ENCODE measurements at places on chromosomes 12 and 14.

- DNase-seq: no peak
These were observed 42.6 kb downstream of the TRAF3 start for GRCh38 chr14:102819747-102820330.

- no peak for DNase-seq
These were observed 1.9 kb upstream of the KRT79 start for GRCh38 chr12:52836042-52836466.

DNA sequence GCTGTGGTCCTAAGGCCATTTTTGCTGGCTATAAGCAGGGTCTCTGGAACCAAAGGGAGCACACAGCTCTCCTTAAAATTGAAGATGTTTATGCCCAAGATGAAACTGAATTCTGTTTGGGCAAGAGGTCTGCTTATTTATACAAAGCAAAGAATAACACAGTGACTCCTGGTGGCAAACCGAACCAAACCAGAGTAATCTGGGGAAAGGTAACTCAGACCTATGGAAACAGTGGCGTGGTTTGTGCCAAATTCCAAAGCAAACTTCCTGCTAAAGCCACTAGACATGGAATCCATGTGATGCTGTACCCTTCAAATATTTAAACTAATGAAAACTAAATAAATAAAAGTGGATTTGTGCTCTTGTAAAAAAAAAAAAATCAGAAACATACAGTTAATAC is 29.6 kb upstream of the BICDL1 start:
- no peak for DNase-seq

DNA sequence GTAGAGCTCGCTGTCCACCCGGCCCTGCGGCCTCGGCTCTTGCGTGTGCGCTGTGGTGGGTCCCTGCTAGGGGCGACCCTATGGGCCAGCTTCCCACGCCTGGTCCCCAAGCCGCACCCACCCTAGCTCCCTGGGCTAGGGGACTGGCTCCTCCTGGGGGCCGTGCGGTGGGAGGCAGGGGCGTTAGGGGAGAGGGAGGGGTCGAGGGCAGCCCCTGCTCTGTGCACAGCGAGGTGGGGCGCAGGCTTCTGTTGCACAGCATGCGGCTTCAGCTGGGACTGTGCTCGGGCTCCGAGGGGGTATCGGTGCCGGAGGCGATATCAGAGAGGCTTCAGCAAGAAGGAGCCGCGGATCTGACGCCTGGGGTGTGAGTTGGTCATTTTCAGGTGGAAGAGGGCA is 86.1 kb downstream of the ALG10 start:
- DNase-seq: no peak

- DNase-seq: no peak
These were observed 70.1 kb downstream of the ATF7IP start for GRCh38 chr12:14435627-14436026.

- no peak for DNase-seq
These were observed 53.3 kb downstream of the RBM19 start for GRCh38 chr12:113912760-113913329.

GRCh38 chr14:81681541-81681940 is 147.9 kb upstream of the SEL1L start:
- no peak for DNase-seq

Measured in cortex of kidney (tissue), 1 donor.